ENCODE measurements at places on chromosomes 5 and 9.

GRCh38 chr9:115106001-115106400, 12.0 kb downstream of the TNC start:
- no peak for DNase-seq

DNA sequence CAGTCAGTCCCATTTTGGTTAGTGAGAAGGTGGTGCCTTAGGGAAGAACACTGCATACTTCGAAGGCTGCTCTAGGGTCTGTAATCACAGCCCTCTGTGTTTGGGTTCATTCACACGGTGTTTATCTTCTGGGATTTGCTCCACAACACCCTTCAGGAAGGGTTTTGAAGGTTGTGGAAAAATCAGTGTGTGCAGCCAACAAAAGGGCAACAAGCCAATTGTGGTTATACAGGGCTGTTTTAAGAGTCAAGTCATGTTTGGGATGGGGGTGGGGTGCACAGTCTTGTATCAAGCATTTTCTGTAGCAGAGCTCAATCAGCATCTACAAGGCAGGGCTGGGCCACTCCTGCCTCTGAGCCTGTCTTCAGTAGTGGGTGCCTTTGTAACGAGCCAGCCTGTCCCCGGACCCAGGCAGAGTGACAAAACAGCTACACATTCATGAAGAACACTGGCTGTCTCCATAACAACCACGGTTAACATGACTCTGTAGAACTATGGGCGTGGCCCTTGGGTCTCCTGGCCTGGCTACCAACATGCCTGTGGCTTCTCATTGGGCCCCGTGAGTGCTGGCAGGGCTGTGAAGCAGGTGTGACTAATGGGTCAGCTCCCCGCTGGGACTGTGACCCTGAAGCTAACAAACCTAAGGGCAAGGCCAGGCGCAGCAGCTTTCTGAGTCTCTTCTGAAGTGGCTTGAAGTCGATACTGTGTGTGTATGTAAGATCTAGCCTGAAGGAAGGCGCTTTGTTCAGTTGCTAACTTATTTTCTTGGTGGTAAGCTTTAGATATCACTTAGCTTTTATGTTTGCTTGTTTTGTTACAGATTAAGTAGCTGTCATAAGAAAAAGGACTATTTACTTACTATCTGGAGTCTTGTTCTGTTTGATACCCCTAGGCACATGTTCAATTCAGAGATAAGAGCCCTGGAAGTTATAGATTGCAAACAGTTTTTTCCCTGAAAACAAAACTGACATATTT, 27.9 kb upstream of the GOLM1 start:
- no peak for DNase-seq

DNA sequence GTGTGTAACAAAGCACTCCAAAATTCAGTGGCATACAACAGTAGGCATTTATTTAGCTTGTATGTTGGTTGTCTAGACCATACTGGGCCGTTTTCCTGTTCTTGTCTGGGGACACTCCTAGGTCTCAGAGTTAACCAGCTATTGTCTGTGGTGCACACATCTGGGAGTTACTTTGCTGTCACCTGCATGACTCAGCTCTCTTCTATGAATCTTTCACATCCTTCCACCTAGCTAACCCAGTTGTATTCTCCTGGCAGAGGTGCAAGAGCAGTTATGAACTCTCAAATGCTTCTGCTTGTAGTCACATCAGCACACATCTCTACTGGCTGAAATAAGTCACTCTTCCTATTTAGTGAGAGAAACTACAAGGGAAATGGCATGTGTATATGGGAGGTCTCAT, 138.1 kb downstream of the BAAT start:
- DNase-seq, result no peak

GRCh38 chr9:17906841-17907778, 328.2 kb downstream of the SH3GL2 start:
- DNase-seq, result no peak

DNA sequence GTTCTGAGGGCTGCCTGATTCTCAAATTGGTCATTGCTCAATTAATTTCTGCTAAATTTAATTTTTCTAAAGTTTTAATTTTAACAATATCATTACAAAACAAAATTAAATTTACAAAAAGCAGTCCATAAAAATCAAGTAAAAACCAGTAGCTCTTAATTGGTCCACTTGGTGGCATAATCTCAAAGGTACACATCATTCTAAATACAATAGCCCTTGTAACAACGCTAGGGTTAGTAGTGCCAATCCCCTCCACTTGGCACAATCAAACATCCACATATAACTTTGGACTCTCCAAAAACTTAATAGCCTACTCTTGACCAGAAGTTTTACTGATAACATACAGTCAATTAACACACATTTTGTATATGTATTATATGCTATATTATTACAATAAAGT, 1.9 kb upstream of the NDUFB6 start:
- DNase-seq, result no peak

DNA sequence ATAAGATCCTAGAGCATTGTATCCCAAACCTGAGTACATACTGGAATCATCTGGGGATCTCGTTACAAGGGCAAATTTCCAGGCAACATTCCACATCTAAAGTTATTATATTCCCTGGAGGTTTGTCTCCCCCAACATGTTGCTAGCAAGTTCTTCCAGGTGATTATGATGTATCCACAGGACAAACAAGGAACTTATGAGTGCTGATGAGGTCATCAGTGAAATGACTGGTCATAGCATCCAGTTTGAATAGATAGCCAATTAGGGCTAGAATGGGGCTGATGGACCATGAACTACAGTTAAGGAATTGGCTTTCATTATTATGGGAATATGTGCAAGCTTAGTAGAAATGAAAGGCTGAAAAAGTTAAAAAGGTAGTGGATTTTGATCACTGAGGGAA, 115.2 kb downstream of the CWC27 start:
- DNase-seq, result no peak

Data from stimulated activated CD4-positive, alpha-beta T cell treated with anti-CD3 and anti-CD28 coated beads, TNF-alpha, amount 100 ng/mL, for 1 hour (primary cell).